ENCODE measurements at places on chromosomes 7 and 10.

DNA sequence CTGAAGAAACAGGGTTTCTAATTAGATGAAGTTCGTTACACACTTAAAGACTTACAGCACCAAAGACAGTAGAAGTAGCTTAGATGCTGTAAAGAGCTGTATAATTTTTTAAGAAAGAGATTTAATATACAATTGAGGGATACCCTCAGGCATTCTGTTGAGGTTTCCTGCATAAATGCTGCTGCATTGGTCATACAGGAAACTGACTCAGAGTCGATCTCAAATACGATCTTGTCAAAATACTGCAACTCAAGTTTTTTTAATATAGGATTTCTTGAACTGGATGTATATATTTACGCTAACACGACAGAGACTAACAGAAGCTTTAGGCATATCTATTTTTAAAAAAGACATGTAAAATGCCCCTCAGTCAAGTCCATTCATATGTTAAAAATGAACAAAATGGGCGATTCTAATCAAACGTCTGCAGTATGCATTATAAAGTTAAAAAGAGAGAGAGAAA lies 2.4 kb upstream of the ARID5B start:
- DNase-seq = no peak

- DNase-seq = no peak
Measured at GRCh38 chr10:12196531-12197211, 683 bp downstream of the CDC123 start.

DNA sequence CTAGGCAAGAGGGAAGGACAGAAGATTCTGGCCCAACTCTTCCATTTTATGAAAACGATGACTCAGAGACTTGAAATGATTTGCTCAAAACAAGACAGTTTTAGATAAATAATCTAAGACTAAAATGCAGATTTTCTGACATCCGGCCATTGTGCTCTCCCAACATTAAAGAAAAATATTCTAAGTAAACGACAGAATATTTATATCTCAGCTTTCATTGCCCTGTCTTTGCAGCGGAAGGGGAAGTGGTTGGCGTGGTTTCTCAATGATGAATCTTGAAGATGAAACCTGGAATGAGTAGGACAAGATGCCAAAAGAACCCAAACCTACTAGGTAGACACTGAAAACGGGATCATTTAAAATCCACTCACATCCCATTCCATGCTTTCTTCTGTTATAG lies 28.9 kb upstream of the NPY start:
- no peak for DNase-seq

- DNase-seq = no peak
Measured at GRCh38 chr10:78760463-78761310, 308.1 kb upstream of the ZMIZ1 start.

DNA sequence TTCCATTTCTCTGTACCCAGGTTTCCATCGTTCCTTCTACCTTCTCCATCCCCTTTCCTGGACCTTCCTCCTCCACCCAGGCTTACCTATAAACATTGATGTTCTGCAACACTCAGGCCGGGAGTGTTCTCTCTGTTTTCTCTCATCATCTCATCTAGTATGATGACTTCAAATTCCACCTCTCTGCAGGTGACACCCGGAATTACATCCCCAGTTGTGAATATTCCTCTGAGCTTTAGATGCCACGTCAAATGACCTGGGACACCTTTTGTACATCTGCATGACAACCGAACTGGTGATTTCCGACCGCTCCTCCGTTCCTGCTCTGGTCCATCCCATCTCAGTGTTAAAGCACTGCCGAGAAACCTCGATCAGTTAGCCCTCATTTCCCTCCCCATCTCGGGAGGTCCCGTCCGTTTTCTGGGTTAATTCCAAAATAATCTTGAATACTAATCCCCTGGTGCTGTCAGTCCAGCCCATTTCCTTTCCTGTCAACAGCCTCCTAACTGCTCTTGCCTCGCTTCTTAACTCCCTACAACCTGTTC lies 76.7 kb upstream of the SAMD8 start:
- no peak for DNase-seq
